Lower leg skin (tissue), 4 donors: ENCODE measurements at places on chromosomes 16 and 17. TPM values are rescaled to one million over a fixed set of nuclear protein-coding genes. Genes with fewer than 3 reads are reported as not detected.
A peak's percentile ranks its signal among the peaks of the same experiment; 100 is the strongest.

GRCh38 chr16:57380671-57381462, 8.6 kb downstream of the CX3CL1 start:
- DNase-seq: peak; percentile 86

DNA sequence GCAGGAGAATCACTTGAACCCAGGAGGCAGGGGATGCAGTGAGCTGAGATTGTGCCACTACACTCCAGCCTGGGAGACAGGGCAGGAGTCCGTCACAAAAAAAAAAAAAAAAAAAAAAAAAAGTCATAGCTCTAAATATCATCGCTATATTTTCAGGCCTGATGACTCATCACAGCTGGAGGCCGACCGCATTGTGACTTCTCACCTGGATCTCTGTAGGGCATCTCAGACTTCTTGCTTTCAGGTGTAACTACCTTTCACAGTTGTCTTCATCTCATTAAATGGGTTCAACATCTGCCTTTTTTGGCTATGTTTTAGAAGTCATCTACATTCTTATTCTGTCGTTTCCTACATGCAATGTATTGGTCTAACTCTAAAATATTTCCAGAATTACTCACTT, 353.1 kb upstream of the MON1B start:
- DNase-seq: no peak

DNA sequence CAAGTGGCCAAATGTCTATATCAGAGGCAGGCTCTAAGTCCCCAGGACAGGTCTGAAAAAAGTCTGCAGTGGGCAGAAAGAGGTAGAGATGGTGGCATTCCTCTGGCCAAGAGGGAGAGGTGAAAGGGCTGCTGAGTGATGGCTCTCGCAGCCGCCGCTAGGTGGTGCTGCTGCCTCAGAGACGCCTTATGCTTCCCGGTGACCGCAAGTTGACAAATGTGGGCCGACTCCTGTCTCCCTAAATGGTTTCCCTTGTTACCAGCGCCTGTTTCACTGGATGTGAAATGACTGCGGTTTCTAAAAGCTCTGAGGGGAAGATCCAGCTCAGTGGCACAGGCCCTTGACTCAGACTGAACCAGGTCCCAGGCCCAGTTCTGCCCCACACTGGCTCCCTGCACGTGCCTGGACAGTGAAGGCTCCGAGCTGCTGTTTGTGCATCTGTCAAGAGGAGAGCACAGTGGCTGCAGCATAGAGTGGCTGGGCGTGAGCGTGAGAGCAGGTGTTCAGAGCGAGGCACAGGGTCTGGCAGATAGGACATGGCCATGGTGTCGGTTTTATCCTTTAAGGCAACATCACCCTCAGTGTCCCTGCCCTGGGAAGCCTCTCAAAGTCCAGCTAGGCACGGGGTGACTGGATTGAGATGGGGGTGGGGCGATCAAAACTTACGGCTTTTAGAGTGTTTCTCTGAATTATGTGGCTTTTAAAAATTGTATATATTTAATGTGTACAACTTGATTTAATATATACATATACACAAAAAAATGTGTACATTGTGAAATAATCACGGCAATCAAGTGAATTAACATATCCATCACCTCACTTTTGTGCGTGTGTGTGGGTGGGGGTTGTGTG, 19.9 kb downstream of the CLEC16A start:
- DNase-seq: peak; percentile 96

- no peak for DNase-seq
Measured at GRCh38 chr16:56372013-56372634, 53.2 kb downstream of the AMFR start.

GRCh38 chr17:67982686-67983382, 13.4 kb downstream of the C17orf58 start:
- no peak for DNase-seq

- no peak for DNase-seq
Measured at GRCh38 chr17:33142705-33143299, 150.3 kb downstream of the ASIC2 start.

CES1 gene
- 1.1 TPM for total RNA-seq

FOXL1 gene
- not detected for total RNA-seq
